Breast epithelium (tissue), 4 donors: ENCODE measurements at places on chromosomes 1 and 21.

- peaks cover 7% of the 10 kb centered on the region for H3K27me3 ChIP-seq
- no peaks in the 10 kb centered on the region for H3K36me3 ChIP-seq
- no peak overlapping the region for H3K4me3 ChIP-seq
Observed at GRCh38 chr1:211478801-211479578, 13.0 kb downstream of the RD3 start.

- no peaks in the 10 kb centered on the region for H3K36me3 ChIP-seq
- no peaks in the 10 kb centered on the region for H3K27me3 ChIP-seq
- no peak for DNase-seq
- H3K4me1 ChIP-seq, result no peaks in the 10 kb centered on the region
- H3K4me3 ChIP-seq, result no peak overlapping the region
- peak overlapping the region; percentile 71 for H3K27ac ChIP-seq
Observed at GRCh38 chr1:183243161-183244050, 57.3 kb downstream of the LAMC2 start.

DNA sequence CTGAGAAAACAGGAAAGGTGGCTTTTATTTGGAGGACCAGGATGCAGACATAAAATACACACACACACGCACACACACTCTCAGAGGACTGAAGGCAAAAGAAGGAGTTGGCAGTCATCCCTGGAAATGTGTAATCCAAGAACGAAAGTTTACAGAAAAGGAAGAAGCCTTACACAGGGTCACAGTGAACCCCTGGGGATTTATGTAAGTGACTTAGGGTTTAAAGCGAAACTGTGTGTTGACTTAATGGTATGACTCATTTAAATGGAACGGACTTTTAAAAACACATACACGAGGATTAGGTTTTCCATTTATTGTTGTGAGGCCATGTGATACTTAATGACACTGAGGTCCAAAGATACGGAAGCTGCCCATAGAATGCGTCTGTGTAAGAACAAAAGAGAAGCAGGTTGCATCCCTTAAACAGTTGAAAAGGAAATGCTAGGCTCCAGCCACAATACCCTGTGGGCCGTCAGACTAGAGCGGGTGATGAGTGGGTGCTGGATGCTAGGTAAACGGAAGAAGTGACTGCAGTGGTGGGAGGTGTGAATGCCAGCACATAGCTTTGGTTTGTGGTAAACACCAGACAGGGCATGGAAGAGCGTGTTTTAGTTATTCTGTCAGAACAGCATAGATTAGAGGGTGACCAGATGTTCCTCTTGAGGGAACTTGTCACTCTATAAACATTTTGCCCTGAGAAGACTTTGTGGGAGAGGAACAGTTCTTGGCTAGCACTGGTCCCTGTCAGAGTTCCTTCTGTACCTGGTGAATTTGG, 21.6 kb upstream of the BCL10 start:
- no peaks in the 10 kb centered on the region for H3K36me3 ChIP-seq
- peak overlapping the region; percentile 20 for H3K4me3 ChIP-seq
- H3K4me1 ChIP-seq, result no peaks in the 10 kb centered on the region
- peak; percentile 73 for DNase-seq
- H3K27me3 ChIP-seq, result no peaks in the 10 kb centered on the region

- no peak overlapping the region for H3K4me3 ChIP-seq
- no peak overlapping the region for H3K27ac ChIP-seq
- no peaks in the 10 kb centered on the region for H3K36me3 ChIP-seq
- H3K4me1 ChIP-seq, result no peaks in the 10 kb centered on the region
Observed at GRCh38 chr1:41735631-41736260, 183.0 kb downstream of the HIVEP3 start.

DNA sequence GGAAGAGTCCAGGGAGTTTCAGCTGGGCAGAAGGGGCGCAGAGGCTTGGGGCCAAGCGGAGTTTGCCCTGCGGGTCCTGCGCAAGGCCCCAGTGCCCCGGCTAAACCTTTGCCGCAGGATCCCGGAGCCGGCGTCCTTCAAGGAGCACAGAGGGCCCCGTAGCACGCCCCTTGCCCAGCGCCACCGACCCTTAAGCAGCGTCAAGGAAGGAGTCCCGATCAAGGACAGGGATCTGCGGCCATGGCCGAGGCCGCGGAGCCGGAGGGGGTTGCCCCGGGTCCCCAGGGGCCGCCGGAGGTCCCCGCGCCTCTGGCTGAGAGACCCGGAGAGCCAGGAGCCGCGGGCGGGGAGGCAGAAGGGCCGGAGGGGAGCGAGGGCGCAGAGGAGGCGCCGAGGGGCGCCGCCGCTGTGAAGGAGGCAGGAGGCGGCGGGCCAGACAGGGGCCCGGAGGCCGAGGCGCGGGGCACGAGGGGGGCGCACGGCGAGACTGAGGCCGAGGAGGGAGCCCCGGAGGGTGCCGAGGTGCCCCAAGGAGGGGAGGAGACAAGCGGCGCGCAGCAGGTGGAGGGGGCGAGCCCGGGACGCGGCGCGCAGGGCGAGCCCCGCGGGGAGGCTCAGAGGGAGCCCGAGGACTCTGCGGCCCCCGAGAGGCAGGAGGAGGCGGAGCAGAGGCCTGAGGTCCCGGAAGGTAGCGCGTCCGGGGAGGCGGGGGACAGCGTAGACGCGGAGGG, 520 bp downstream of the CLIC6 start:
- no peaks in the 10 kb centered on the region for H3K36me3 ChIP-seq
- no peaks in the 10 kb centered on the region for H3K27me3 ChIP-seq
- H3K4me3 ChIP-seq, result peak overlapping the region; percentile 61
- no peak for DNase-seq
- H3K27ac ChIP-seq, result peak overlapping the region; percentile 78

GRCh38 chr21:44867999-44868700, 5.3 kb downstream of the PTTG1IP start:
- peak overlapping the region; percentile 91 for H3K27ac ChIP-seq
- DNase-seq, result no peak
- H3K4me3 ChIP-seq, result no peak overlapping the region
- H3K27me3 ChIP-seq, result no peaks in the 10 kb centered on the region

DNA sequence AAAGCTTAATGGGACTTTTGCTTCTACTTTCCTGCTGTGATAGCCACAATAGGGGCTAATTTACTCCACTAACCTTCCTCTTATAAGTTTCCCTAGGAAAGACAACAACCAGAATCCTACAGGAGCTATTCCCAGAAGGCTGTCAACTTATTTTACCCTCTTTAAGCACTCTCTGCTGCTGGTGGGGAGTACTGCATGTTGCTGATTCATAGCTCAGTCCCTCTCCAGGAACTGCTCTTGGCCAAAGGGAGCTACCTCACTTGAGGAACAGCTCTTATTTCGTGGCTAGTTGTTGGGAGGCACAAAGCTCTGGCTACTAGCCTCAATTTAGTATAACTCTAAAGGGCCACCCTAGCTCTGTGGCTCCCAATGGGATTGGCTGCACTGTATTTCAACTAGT, 37.2 kb downstream of the ADSS2 start:
- H3K4me3 ChIP-seq, result no peak overlapping the region
- no peaks in the 10 kb centered on the region for H3K27me3 ChIP-seq
- no peak for DNase-seq
- H3K36me3 ChIP-seq, result peaks cover 10% of the 10 kb centered on the region
- no peak overlapping the region for H3K27ac ChIP-seq
- H3K4me1 ChIP-seq, result no peaks in the 10 kb centered on the region

DNA sequence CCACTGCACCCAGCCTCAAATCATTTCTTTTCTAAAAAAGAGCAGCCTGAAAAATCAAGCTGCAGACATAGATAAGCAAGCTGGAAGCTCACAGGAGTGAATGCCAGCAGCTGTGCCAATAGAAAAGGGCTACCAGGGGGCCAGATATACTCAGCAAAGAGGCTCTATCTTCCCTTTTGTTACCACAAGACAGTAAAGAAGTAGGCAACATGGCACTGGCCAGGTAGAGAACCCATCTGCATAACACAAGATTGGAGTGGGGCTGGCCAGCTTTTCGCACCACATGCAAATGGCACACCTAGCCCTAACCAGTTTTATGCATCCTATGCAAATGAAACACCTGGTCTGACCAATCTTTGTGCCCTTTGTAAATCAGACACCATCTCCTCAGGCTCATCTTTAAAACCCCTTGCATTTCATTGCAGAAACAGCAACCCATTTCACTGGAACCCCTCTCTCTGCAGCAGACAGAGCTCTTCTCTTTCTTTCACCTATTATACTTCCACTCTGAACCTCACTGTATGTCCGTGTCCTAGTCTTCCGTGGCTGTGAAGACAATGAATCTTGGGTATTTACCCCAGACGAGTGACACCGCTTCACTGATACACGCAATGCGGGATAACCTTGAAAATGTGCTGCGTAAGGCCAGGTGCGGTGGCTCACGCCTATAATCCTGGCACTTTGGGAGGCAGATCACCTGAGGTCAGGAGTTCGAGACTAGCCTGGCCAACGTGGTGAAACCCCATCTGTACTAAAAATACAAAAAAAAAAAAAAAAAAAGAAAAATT, 15.1 kb downstream of the CASP9 start:
- DNase-seq, result no peak
- no peak overlapping the region for H3K27ac ChIP-seq
- H3K4me3 ChIP-seq, result no peak overlapping the region
- no peaks in the 10 kb centered on the region for H3K36me3 ChIP-seq
- no peaks in the 10 kb centered on the region for H3K27me3 ChIP-seq
- no peaks in the 10 kb centered on the region for H3K4me1 ChIP-seq

- H3K27me3 ChIP-seq, result no peaks in the 10 kb centered on the region
- no peak overlapping the region for H3K4me3 ChIP-seq
- no peaks in the 10 kb centered on the region for H3K36me3 ChIP-seq
- DNase-seq, result no peak
Observed at GRCh38 chr1:110176299-110176956, 26.1 kb downstream of the SLC6A17 start.

GRCh38 chr1:202711949-202712635, 1.8 kb upstream of the SYT2 start:
- H3K4me3 ChIP-seq, result no peak overlapping the region
- H3K4me1 ChIP-seq, result peaks cover 6% of the 10 kb centered on the region
- no peak overlapping the region for H3K27ac ChIP-seq
- peaks cover 15% of the 10 kb centered on the region for H3K27me3 ChIP-seq

DNA sequence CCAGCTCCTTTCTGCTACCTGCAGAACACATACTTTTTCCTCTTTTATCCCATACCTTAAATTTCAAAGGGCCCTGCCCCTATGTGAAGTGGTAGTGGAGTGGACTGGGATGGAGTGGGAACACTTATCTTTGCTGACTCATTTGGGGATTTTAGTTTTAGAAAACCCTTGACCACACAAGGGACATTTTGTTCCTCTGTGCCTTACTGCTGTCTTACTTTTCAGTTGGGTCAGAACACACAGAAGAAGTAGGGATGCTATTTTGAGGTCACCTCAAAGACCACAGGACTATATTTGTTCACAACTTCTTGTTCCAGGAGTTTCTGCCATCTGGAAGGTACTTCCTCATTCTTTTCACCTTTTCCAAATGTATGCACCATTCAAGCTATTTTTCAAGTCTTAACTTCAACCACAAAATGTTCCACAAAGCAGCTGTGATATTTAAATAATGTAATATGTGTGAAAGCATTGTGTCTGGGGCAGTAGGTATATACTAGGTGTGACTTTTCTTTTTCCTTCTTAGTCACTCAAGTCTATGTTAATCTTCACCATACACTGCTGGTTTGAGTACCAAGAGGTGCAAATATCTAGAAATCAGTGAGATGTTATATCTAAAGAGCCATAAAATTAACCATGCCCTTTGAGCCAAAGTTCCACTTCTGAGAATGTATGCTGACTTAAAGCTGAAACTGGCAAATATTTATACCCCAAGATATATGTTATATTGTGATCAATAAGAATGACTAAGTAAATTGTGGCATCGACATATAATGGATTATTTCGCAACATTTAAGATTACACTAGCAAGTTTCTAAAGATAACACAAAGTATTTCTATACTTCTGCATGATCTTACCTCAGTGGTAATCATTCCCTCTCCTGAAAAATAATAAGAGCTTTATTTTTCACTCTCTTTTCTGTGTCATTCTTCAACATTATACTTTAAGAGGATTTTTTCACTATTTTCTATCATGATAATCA, 308.5 kb downstream of the MRPL39 start:
- no peak overlapping the region for H3K4me3 ChIP-seq
- DNase-seq, result no peak
- no peak overlapping the region for H3K27ac ChIP-seq
- H3K36me3 ChIP-seq, result no peaks in the 10 kb centered on the region
- H3K27me3 ChIP-seq, result no peaks in the 10 kb centered on the region

DNA sequence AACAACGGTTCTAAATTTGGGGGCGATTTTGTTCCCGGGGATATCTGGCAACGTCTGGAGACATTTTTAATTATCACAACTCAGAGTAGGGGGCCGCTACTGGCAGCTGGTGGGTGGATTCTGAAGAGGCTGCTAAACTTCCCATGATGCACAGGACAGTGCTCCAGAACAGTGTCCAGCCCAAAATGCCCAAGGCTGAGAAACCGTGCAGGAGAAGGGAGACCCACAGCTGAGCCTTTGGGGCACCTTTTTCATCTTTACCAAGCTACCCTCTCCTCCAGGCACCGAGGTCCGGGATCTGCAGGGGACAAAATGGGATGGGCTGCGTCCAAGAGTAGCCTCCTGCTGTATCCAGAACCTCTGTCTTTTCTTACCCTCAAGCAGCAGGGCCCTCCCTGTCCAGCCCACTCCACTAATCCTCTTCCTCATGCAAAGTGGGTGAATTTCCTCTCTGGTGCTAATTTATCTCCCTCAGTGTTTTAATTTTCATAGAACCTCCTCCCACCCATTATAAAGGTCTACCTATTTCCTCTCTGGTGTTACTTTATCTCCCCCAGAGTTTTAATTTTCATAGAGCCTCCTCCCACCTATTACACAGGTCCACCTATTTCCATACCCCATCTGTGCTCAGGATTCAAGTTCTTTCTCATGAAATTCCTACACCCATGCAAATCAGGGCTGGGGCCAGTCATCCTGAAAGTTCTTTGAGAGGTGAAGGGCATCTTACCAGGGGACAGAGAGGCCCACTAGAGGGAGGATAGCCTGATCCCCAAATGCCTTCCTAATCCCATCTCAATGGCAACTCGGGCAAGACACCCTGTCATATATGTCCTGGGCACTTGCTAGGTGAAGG, 42.7 kb downstream of the CSMD2 start:
- no peak for DNase-seq
- H3K27ac ChIP-seq, result no peak overlapping the region
- no peaks in the 10 kb centered on the region for H3K36me3 ChIP-seq
- H3K4me1 ChIP-seq, result no peaks in the 10 kb centered on the region
- H3K4me3 ChIP-seq, result no peak overlapping the region
- no peaks in the 10 kb centered on the region for H3K27me3 ChIP-seq

DNA sequence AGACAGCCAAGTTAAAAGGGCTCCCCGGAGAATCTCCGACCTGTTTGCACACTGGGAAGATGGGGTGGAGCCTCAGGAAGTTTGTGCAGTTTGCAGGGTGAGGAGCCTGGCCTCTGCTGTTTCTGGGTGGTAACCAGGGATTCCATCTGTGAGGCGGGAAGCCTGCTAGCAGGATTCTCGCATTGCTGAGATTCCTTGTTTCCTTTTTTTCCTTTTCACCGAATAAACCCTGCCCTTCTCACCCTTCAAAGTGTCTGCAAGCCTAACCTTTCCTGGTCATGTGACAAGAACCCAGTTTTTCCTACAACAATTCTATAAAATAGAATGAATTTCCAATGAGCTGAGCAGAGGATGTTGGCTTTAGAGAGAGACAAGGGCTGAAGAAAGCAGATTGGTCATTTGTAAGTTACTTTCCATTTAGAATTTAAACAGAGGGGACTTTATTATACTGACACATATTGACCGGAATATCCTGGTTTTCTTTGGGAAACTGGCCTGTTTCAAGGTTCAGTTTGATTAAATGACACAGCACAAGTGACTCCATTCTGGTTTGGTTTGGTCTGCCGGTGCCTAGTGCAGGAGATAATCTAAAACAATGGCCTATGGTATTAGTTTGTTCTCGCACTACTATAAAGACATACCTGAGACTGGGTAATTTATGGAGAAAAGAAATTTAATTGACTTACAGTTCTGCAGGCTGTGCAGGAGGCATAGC, 48.7 kb upstream of the DNAH14 start:
- no peak for DNase-seq
- no peaks in the 10 kb centered on the region for H3K27me3 ChIP-seq
- H3K4me3 ChIP-seq, result no peak overlapping the region
- no peaks in the 10 kb centered on the region for H3K36me3 ChIP-seq
- no peak overlapping the region for H3K27ac ChIP-seq
